ENCODE measurements at places on chromosomes 6 and 20. TPM values are rescaled to one million over a fixed set of nuclear protein-coding genes. Genes with fewer than 3 reads are reported as not detected.

TNF gene
- polyA plus RNA-seq: 0.49 TPM

GPX5 gene
- not detected for polyA plus RNA-seq

MYBL2 gene
- polyA plus RNA-seq: 30.1 TPM

NKX2-2 gene
- 0.06 TPM for polyA plus RNA-seq

NKX2-4 gene
- not detected for polyA plus RNA-seq

HFE gene
- polyA plus RNA-seq: 7.6 TPM

TFAP2D gene
- polyA plus RNA-seq: not detected

SYNDIG1 gene
- polyA plus RNA-seq: 9.9 TPM

SMOC2 gene
- 38.2 TPM for polyA plus RNA-seq

MEP1A gene
- polyA plus RNA-seq: not detected
